Urinary bladder (tissue), 4 donors: ENCODE measurements at places on chromosomes 2 and 18. TPM values are rescaled to one million over a fixed set of nuclear protein-coding genes. Genes with fewer than 3 reads are reported as not detected.

Gene CCDC148
- total RNA-seq = 5.3 TPM

DNA sequence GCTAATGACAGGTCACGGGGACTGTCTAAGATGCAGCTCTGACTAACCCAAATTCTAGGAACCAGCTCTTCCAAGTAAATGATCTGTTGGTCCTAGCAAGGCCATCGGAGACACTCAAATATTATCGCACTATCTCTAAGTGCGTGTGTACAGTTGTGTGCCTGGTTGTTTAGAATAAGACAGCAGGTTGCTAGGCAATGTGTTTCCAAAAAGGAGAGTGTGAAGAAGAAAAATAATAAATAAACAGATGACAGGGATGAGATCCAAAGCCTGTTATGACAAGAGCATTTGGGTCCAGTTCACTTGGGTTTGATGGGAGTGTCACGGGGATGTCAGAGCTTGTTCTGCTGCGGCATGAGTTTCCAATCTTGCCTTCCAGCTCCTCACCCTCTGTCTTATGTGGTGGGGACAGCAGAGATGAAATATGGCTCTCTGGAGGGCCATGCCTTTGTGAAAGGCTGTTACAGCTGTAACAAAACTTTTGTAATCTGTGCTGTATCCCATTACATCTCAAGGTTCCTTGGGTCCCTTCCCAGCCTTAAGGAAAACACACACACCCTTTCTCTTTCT is 127.5 kb upstream of the TNP1 start:
- no peak for DNase-seq

DNA sequence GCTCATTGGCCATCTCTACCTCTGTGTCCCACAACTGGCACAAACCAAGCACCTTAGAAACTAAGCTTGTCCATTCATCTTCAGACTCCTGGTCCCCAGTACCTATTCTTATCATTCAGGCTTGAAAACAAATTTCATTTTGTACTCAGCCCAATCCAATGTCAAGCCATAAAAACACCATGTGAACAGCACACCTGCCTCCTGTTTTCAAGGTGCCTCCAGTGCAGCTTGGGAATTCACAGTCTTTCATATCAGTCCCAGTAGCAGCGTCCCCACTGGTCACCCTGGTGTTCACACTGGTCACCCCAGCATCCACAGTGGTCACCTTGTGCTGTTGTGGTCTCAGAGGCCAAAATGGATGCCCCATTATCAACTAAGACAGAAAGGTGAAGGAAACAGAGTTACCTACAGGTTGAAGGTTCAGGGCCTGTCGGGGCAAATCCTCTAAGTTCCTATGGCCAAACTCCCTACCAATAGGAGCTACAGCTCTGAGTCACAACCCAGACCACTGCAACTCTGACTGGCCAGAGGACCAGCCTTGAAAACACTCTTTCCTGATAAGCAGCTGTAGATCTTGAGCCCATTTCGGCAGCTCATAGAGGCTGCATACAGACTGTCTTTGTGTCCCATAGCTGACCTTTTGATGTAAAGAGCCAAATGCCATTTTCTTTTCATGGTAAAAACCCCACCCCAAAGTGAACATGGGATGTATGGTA is 259.5 kb upstream of the RAB12 start:
- no peak for DNase-seq

Gene CRYGC
- not detected for total RNA-seq

- no peak for DNase-seq
Observed at GRCh38 chr18:9689253-9689652, 18.8 kb upstream of the RAB31 start.

DNA sequence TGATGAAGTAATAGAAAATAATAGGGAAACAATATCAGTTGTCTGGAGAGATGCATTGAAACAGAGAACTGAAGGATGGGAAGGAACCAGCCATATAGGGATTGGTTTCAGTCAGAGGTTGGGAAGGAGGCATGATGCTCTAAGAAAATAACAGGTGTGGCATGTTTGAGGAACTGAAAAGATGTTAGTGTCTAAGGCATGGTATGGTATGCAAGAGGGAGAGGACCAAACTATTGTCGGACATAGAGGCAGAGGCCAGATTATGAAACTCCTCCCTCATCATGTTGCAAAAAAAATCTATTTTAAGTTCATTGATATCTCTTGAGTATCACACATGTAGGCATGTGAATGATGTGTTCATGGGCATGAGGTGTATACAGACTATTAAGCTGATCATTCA is 48.9 kb upstream of the EMILIN2 start:
- no peak for DNase-seq

DNA sequence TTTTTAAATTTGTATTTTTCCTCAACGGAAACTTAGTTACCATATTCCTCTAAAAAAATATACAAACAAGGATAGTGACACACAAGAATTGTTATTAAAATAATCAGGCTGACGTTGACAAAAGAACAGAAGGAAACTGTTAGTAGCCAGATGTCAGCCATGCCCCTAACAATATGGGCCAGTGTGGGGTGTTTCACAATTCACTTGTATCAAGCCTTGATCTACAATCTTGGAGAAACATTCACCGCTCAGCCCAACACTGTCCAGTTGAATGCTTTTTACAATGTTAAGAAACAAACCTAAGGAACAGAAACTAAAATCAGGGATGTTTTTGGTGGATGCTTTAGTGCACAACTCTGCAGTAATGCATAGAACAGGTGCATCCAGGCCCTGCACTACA is 44.6 kb downstream of the TMEFF2 start:
- DNase-seq = no peak

Gene SLC19A3
- total RNA-seq = 1.4 TPM

DNA sequence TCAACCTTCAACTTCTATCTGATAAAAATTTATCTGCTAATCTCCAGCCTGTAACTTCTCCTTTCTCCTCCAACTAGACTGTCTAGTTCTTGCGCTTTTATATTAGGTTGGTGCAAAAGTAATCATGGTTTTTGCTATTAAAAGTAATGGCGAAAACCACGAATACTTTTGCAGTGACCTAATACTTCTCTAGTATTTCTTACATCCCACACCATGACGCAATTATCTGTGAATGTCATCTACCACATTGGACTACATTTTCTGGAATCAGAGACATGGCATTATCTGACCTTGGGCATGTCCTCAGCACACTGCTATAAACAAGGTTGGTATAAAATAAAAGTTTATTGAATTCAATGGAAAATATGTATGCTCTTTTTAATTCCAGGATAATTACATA is 370.2 kb upstream of the LYPD1 start:
- DNase-seq = no peak
